CD4-positive, alpha-beta memory T cell (primary cell): ENCODE measurements at places on chromosomes 1 and 21.

DNA sequence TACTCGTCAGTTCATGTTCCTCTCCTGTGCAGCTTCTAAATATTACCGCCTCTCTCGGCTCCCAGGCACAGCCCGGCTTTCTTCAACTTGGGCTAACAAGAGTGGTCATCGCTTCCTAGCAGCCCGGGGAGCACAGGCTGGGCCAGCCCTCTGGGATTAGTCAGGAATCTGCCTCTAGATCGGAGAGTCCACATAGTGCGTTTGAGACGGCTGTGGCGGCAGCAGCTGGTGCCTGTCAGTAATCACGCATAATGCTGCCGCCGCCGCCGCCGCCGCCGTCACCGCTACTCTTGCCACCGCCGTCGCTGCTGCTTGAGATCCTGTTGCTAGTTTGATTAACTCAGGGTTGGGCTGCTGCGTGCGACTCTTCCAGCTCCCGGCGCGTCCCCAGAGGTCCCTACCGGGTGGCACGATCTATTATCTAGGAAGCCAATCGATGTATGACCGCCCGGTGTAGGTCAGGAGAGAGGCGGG is at the start of gene RXRG:
RXRG (minus strand) TSS at position 230 of the 474 bp plus-strand sequence. CDS start 233 bp downstream, outside the sequence.
- no peak within 1 kb of the TSS for H3K27ac ChIP-seq
- H3K36me3 ChIP-seq, result no peaks in the 10 kb centered on the region
- no peak within 1 kb of the TSS for H3K4me3 ChIP-seq
- H3K27me3 ChIP-seq, result peaks cover 34% of the 10 kb centered on the region
- DNase-seq, result no peak

DNA sequence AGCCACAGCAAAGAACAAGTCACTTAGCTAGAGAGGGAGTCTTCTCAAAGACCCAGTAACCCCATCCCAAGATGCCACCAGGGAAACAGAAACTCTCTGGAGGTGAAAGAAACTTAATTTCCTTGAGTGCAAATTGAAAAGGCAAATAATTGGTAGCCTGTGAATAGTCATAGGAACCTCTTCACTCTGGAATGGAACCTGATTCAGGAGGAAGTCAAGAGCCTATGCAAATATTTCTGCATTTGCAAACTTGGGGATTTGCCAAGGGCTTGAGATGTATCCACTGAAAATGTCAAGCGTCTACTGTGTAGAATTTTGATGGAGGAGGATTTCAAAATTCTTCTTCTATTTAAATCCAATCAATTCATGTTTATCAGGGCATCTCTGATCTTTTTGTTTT is 5.7 kb downstream of the HIVEP3 start:
- H3K4me3 ChIP-seq, result no peak overlapping the region
- H3K27ac ChIP-seq, result no peak overlapping the region
- DNase-seq, result no peak
- H3K27me3 ChIP-seq, result no peaks in the 10 kb centered on the region

GRCh38 chr1:234975941-234976860 is 152.4 kb downstream of the TOMM20 start:
- H3K36me3 ChIP-seq, result no peaks in the 10 kb centered on the region
- DNase-seq, result no peak
- H3K4me1 ChIP-seq, result peaks cover 78% of the 10 kb centered on the region
- no peak overlapping the region for H3K4me3 ChIP-seq

GRCh38 chr1:225556694-225557093 is 96.2 kb downstream of the ENAH start:
- H3K36me3 ChIP-seq, result no peaks in the 10 kb centered on the region
- H3K4me1 ChIP-seq, result no peaks in the 10 kb centered on the region
- no peak overlapping the region for H3K4me3 ChIP-seq
- no peak overlapping the region for H3K27ac ChIP-seq
- no peak for DNase-seq

DNA sequence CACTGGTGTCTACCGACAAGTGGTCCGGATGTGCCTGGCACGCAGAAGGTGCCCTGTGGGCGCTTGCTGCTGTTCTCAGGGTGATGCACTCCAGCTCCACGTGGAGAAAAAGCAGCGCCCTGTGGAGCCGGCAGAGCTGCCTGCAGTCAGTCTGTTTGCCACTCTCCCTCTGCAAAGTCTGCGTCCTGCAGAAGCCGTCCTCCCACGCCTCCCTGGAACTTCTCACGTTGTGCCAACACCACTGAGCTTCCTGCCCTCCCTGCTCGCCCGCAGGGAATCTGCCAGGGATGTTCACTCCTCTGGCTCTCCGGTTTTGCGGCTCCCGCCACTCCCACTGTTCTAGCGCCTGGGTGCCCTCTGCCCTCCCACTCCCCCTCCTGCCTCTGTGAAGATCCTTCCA is 19.8 kb upstream of the UBXN10 start:
- H3K27ac ChIP-seq, result no peak overlapping the region
- H3K36me3 ChIP-seq, result no peaks in the 10 kb centered on the region
- no peaks in the 10 kb centered on the region for H3K27me3 ChIP-seq
- H3K4me3 ChIP-seq, result no peak overlapping the region
- DNase-seq, result no peak

- no peak overlapping the region for H3K4me3 ChIP-seq
- no peaks in the 10 kb centered on the region for H3K27me3 ChIP-seq
- no peak for DNase-seq
- no peaks in the 10 kb centered on the region for H3K4me1 ChIP-seq
- H3K27ac ChIP-seq, result no peak overlapping the region
These were observed 688.9 kb downstream of the USP25 start for GRCh38 chr21:16418642-16419041.

GRCh38 chr1:118013938-118014337 is 84.4 kb downstream of the WDR3 start:
- no peak overlapping the region for H3K4me3 ChIP-seq
- no peaks in the 10 kb centered on the region for H3K27me3 ChIP-seq
- H3K36me3 ChIP-seq, result no peaks in the 10 kb centered on the region

DNA sequence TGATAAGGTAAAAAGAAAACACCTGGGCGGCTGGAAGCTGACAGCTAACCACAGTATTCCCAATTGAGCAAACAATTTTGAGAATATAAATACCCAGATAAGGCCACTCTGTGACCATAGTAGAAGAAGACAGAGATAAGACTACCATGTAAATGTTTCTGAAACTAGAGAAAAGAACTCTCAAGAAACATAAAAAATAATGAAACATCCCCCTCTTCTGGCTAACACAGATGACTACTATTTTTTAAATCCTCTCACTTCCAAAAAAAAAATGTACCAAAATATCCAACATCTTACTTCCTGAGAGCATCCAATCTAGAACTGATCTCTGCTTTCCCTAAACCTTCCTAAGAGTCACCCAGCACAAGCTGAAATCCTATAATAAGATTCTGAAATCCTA is 125.9 kb downstream of the HFM1 start:
- H3K36me3 ChIP-seq, result no peaks in the 10 kb centered on the region
- no peak overlapping the region for H3K4me3 ChIP-seq
- no peaks in the 10 kb centered on the region for H3K27me3 ChIP-seq

- no peaks in the 10 kb centered on the region for H3K36me3 ChIP-seq
- H3K27ac ChIP-seq, result no peak overlapping the region
- H3K4me3 ChIP-seq, result no peak overlapping the region
- no peaks in the 10 kb centered on the region for H3K4me1 ChIP-seq
- no peaks in the 10 kb centered on the region for H3K27me3 ChIP-seq
- DNase-seq, result no peak
These were observed 286.9 kb downstream of the KIF26B start for GRCh38 chr1:245441689-245442088.

- H3K4me3 ChIP-seq, result no peak overlapping the region
- no peaks in the 10 kb centered on the region for H3K36me3 ChIP-seq
- H3K27me3 ChIP-seq, result no peaks in the 10 kb centered on the region
- DNase-seq, result no peak
- no peak overlapping the region for H3K27ac ChIP-seq
These were observed 7.0 kb downstream of the NAV1 start for GRCh38 chr1:201545851-201546492.

DNA sequence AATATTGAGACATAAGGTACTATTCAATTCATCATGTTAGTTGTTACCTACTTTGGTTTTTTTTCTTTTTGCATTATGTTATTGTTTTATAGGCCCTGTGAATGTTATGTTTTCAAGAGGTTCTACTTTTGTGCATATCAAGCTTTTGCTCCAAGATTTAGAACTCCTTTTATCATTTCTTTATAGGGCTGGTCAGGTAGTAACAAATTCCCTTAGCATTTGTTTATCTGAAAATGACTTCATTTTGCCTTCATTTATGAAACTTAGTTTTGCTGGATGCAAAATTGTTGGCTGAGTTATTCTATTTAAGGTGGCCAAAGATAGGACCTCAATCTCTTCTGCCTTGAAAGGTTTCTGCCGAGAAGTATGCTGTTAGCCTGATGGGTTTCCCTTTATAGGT is 21.3 kb upstream of the MAB21L3 start:
- H3K4me3 ChIP-seq, result no peak overlapping the region
- H3K36me3 ChIP-seq, result no peaks in the 10 kb centered on the region
- H3K4me1 ChIP-seq, result no peaks in the 10 kb centered on the region
- no peaks in the 10 kb centered on the region for H3K27me3 ChIP-seq
- DNase-seq, result no peak

DNA sequence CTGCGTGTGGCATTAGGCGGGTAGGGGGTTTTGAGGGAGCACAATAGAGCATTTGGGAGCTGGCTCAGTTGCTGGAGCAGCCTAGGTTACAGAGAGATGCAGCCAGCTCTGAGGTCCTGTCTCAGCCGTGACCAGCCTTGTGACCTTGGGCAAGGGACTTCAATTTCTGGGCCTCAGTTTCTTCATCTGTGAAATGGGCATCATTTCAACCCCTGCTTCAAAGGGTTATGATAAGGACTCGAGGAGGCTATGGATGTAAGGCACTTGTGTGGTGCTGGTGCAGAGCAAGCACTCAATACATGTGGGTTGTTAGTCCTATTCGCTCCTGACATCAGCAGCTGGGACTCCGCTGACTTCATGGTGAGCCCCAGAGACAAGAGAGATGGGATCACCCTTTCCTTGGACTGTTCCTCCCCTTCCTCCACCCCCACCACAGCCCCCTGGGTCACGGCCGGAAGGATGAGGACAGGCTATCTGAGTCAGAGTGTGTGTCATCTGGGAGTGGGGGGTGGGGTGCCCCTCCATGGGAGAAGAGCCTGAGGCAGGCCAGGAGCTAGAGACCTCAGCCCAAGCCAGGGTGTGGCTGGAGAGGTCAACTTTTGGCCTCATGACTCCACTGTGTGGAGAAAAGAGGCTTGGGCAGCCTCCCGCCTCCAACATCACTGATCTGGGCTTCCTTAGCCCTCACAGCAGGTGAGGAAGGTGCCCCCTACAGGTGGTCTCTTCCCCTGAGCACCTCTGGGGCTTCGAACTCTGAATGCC is 71.4 kb upstream of the ZBTB40 start:
- peaks cover 4% of the 10 kb centered on the region for H3K27me3 ChIP-seq
- H3K36me3 ChIP-seq, result no peaks in the 10 kb centered on the region
- H3K4me1 ChIP-seq, result no peaks in the 10 kb centered on the region
- DNase-seq, result no peak

- H3K36me3 ChIP-seq, result no peaks in the 10 kb centered on the region
- no peak within 1 kb of the TSS for H3K4me3 ChIP-seq
- H3K27me3 ChIP-seq, result no peaks in the 10 kb centered on the region
- H3K4me1 ChIP-seq, result peaks cover 27% of the 10 kb centered on the region
- no peak within 1 kb of the TSS for H3K27ac ChIP-seq
These were observed at the start of gene DRAXIN for GRCh38 chr1:11691302-11691914. TSS of gene DRAXIN (plus strand) at chr1:11691710. CDS start at chr1:11706259, 14,549 bp downstream.

DNA sequence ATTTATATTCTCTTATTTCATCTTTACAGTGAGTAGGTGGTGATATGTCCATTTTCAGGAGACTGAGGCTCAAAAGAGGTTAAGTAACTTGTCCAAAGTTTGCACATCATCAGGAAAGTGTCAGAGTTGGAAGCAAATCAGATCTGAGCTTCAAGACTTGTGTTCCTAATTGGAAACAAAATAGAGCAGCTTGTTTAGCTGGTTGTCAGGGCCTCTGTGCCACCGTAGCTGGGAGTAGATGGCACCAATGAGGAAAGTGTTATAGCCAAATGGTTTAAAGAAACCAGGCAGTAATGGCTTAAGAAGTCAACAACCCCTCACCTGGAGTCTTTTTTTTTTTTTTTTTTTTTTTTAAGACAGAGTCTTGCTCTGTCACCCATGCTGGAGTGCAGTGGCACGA is 19.7 kb downstream of the AGO1 start:
- no peak overlapping the region for H3K4me3 ChIP-seq
- H3K36me3 ChIP-seq, result peaks cover 31% of the 10 kb centered on the region
- no peaks in the 10 kb centered on the region for H3K4me1 ChIP-seq
- no peaks in the 10 kb centered on the region for H3K27me3 ChIP-seq

DNA sequence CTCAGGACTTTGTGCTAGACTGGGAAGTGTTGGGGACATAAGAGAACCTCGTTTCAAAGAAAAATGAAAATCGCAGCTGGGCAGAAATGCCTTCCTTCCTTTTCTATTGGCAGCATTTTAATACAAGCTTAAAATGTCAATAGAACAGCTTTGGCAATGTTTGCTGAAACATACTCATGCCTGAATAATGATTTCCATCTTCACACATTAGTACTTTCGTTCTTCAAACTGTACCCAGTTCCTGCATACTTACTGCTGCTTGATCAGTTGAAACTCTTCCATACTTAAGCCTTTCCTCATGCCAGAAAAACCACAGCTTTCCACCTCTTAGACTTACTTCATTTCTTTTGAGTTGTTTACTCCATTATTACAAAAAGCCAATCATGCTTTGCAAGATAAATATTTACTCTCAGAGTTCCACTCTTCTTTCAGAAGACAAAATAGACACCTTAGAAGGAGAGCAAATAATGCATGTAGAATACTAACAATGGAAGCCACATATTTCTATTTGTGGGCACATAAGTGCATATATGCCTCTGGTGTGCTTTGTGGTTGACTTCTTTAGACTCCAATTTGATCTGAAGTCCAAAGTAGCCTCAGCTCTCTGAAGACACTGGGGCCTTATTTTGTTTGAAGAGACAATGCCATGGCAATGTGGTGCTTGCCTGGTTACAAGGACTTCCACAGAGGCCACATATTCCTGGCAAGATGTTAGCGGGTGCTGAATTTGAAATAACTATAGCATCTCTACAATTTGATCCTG is 22.7 kb upstream of the CD55 start:
- no peak overlapping the region for H3K27ac ChIP-seq
- no peaks in the 10 kb centered on the region for H3K36me3 ChIP-seq
- H3K4me3 ChIP-seq, result no peak overlapping the region
- H3K4me1 ChIP-seq, result no peaks in the 10 kb centered on the region
- DNase-seq, result no peak

DNA sequence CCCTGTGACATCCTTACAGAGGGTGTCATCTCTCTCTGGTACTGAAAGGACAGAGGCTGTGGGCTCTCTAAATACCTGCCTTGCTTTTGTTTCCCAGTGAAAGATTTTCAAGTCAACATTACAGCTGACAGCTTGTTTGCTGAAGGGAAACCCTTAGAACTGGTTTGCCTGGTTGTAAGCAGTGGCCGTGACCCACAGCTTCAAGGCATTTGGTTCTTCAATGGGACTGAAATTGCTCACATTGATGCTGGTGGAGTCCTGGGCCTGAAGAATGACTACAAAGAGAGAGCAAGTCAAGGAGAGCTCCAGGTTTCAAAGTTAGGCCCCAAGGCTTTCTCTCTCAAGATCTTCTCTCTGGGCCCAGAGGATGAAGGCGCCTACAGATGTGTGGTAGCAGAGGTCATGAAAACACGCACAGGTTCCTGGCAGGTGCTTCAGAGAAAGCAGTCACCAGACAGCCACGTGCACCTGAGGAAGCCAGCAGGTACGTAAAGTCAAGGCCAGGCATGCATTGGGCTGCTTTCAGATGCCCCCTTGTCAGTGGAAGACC is 11.8 kb downstream of the CD101 start:
- peaks cover 16% of the 10 kb centered on the region for H3K4me1 ChIP-seq
- H3K36me3 ChIP-seq, result no peaks in the 10 kb centered on the region
- no peaks in the 10 kb centered on the region for H3K27me3 ChIP-seq
- DNase-seq, result no peak
- H3K4me3 ChIP-seq, result no peak overlapping the region
- no peak overlapping the region for H3K27ac ChIP-seq

GRCh38 chr1:81699234-81699633 is 101.5 kb upstream of the ADGRL2 start:
- H3K27me3 ChIP-seq, result no peaks in the 10 kb centered on the region
- DNase-seq, result no peak
- H3K27ac ChIP-seq, result no peak overlapping the region
